Esophagus (tissue), 2 donors: ENCODE measurements at places on chromosomes 1 and 21. TPM values are rescaled to one million over a fixed set of nuclear protein-coding genes. Genes with fewer than 3 reads are reported as not detected.

CD2 gene
- polyA plus RNA-seq: 5.4 TPM

BCAR3 gene
- polyA plus RNA-seq: 7.5 TPM

MYOM3 gene
- polyA plus RNA-seq: 0.37 TPM

SLC44A5 gene
- polyA plus RNA-seq: 0.75 TPM

AMY1A gene
- not detected for polyA plus RNA-seq

PDZK1 gene
- 0.05 TPM for polyA plus RNA-seq

MAPKAPK2 gene
- polyA plus RNA-seq: 28.0 TPM

SELENBP1 gene
- polyA plus RNA-seq: 27.4 TPM

SMPDL3B gene
- 0.98 TPM for polyA plus RNA-seq

PTPN22 gene
- 0.76 TPM for polyA plus RNA-seq

CFHR2 gene
- polyA plus RNA-seq: not detected

SLC45A3 gene
- polyA plus RNA-seq: 1.1 TPM

PRAMEF27 gene
- polyA plus RNA-seq: not detected
